M059J (cell line): ENCODE measurements at places on chromosomes 6 and 20. TPM values are rescaled to one million over a fixed set of nuclear protein-coding genes. Genes with fewer than 3 reads are reported as not detected.

The PLG gene
- total RNA-seq, result not detected in 2 replicates

The PPP2R5D gene
- total RNA-seq, result 66.6 and 94.2 TPM in 2 replicates

The SYNDIG1 gene
- total RNA-seq, result not detected in 2 replicates

The NOTCH4 gene
- 1.7 and 2.2 TPM in 2 replicates for total RNA-seq

The SCRT2 gene
- total RNA-seq, result not detected in 2 replicates

The RSPH9 gene
- 0.05 and 0.69 TPM in 2 replicates for total RNA-seq
